ENCODE measurements at places on chromosomes 1 and 21. TPM values are rescaled to one million over a fixed set of nuclear protein-coding genes. Genes with fewer than 3 reads are reported as not detected.

The S100A7 gene
- total RNA-seq: not detected

- H3K36me3 ChIP-seq: no peaks in the 10 kb centered on the region
- no peak overlapping the region for H3K4me3 ChIP-seq
- DNase-seq: no peak
- H3K4me1 ChIP-seq: no peaks in the 10 kb centered on the region
Observed at GRCh38 chr1:219365451-219365850, 191.8 kb downstream of the LYPLAL1 start.

The ADAMTS5 gene
- total RNA-seq: 52.2 TPM

DNA sequence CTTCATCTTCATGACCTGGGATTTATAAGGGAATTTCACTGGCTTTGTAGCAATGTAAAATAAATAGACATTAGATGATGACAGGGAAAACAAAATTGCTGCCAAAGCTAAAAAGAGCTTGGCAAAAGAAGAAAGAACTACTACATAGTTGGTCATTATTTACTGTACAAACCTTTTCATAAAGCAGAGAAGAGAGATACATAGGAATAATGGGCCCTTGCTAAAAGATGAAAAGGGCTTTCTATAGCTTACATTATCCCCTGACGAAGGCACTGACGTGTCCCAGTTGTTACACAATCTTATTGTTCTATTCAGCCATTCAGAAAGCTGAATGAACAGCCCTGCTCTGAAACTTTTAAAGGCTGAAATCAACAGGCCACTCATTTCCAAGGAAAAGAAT, 57.1 kb downstream of the ZC3H11B start:
- peaks cover 18% of the 10 kb centered on the region for H3K4me1 ChIP-seq
- no peak overlapping the region for H3K4me3 ChIP-seq
- H3K27me3 ChIP-seq: no peaks in the 10 kb centered on the region
- H3K36me3 ChIP-seq: no peaks in the 10 kb centered on the region
- DNase-seq: no peak
- H3K27ac ChIP-seq: no peak overlapping the region

The OLIG2 gene
- 0.46 TPM for total RNA-seq

GRCh38 chr1:209751627-209752231, 4.1 kb upstream of the TRAF3IP3 start:
- no peak overlapping the region for H3K4me3 ChIP-seq
- no peaks in the 10 kb centered on the region for H3K36me3 ChIP-seq
- H3K27ac ChIP-seq: no peak overlapping the region
- H3K27me3 ChIP-seq: peaks cover 41% of the 10 kb centered on the region
- DNase-seq: no peak

- DNase-seq: peak; percentile 99
- no peaks in the 10 kb centered on the region for H3K27me3 ChIP-seq
- peaks cover 31% of the 10 kb centered on the region for H3K4me1 ChIP-seq
- H3K36me3 ChIP-seq: no peaks in the 10 kb centered on the region
Observed at GRCh38 chr1:113811888-113812660, at the start of gene RSBN1. TSS of gene RSBN1 (minus strand) at chr1:113812476. CDS start at chr1:113812412, 64 bp downstream.

DNA sequence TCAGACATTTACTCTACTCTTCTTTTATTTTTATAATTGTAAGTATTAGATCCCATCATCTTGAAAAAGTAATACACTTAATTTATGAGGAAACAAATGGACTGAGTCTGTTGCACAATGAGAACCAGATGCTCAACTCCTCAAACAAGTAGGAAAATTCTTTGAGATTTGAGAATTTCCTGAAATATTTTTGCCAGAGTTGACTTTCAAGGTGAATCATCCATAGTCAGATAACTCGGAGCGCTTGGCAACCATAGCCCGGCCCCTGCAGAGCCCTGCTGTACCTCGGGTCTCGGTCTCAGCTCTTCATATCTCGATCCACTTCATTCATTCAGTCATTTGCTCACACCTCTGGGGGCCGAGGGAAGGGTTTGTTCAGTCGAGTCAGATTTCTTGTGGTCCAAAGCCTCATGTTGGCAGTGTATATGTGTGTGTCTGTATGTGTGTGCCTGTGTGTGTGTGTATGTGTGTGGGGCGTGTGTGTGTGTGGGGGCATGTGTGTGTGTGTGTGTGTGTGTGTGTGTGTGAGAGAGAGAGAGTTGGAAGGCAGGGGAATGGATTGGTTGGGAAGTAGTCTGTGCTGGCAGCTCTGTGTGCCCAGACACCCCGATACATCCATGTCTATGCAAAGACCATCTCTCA, 18.1 kb upstream of the PCP4 start:
- peaks cover 11% of the 10 kb centered on the region for H3K4me1 ChIP-seq
- H3K36me3 ChIP-seq: no peaks in the 10 kb centered on the region
- no peak overlapping the region for H3K4me3 ChIP-seq
- no peaks in the 10 kb centered on the region for H3K27me3 ChIP-seq

GRCh38 chr1:88698764-88699163, 14.7 kb downstream of the PKN2 start:
- H3K4me1 ChIP-seq: peaks cover 39% of the 10 kb centered on the region
- no peak overlapping the region for H3K27ac ChIP-seq
- H3K4me3 ChIP-seq: no peak overlapping the region
- no peak for DNase-seq
- no peaks in the 10 kb centered on the region for H3K36me3 ChIP-seq
- H3K27me3 ChIP-seq: no peaks in the 10 kb centered on the region

DNA sequence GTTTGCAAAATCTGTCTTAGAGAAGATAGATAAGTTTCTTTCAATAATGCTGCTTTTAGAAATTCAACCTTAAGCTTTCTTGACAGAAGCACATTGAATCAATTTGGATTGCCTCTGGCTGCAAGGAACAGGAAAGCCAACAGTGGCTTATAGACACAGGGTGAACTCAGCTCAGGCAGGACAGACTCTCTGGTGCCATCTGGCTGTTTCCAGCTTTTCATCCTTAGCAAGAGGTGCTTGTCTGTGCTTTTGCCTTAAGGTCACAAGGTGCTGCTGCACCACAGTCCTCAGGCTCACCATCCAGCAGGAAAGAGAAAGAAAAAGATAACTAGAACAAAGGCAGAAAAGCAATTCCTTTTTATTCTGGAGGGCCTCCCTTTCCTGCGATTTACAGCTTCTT, 93.7 kb upstream of the ETS2 start:
- H3K27me3 ChIP-seq: no peaks in the 10 kb centered on the region
- H3K36me3 ChIP-seq: peaks cover 1% of the 10 kb centered on the region
- H3K4me3 ChIP-seq: no peak overlapping the region
- H3K27ac ChIP-seq: no peak overlapping the region
- no peak for DNase-seq

The GREM2 gene
- 0.05 TPM for total RNA-seq

DNA sequence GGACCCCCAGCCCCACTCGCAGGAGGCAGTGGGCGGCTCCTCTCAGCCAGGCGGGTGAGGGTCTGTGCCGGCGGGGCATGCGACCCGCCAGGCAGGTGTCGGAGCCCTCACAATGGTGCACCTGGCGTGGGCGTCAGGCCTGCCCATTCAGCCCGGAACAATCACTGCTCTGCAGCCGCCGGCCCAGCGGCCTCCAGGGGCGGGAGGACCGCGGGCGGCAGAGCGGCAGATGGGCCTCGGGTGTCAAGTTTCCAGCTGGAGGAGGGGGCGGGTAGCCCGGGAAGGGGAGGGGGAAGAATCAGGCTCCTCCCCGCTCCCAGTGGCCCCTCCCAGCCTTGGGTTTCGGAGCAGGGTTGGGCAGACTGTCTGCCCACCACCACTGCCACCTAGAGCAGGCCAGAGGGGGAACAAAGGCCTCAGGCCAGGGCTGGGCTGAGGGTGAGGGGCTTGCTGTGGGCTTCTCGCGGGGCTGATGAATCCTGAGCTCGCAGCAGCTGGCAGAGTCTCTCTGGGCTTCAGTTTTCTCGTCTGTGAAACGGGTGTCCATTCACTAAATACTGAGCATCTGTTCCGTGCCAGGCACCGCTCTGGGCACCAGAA, 39.5 kb upstream of the CASZ1 start:
- H3K36me3 ChIP-seq: peaks cover 2% of the 10 kb centered on the region
- no peak overlapping the region for H3K4me3 ChIP-seq
- H3K27ac ChIP-seq: no peak overlapping the region
- peaks cover 20% of the 10 kb centered on the region for H3K27me3 ChIP-seq

The RBP7 gene
- total RNA-seq: not detected

The GPR137B gene
- 13.1 TPM for total RNA-seq
